Muscle of arm (tissue), 14 donors: ENCODE measurements at places on chromosomes 12 and 14.

DNA sequence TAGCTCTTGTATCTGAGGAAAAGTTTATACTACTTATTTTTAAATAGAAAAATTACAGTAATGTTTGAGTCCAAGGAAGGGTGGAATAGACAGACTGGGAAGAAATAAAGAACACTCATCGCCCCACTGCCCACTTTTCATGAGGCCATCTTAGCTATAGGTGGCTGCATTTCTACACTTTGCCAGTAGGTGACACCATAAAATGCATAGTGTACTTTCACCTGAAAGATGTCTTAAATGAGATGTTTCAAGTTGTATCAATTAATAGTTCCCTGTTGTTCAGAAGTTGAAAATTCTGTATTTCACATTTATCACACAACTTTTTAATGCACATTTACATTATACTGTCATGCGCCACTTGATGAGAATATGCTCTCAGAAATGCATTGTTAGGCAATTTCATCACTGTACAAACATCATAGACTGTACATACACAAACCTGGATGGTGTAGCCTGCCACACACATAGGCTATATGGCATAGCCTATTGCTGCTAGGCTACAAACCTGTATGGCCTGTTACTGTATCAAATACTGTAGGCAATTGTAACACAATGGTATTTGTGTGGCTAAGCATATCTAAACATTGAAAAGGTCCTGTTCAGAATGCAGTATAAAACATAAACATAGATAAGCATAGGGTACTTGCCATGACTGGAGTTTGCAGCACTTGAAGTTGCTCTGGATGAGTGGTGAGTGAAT is 27.6 kb downstream of the PMCH start:
- DNase-seq: peak; percentile 39

- no peak for DNase-seq
Measured at GRCh38 chr12:123813349-123813748, 51.2 kb downstream of the DNAH10 start.

DNA sequence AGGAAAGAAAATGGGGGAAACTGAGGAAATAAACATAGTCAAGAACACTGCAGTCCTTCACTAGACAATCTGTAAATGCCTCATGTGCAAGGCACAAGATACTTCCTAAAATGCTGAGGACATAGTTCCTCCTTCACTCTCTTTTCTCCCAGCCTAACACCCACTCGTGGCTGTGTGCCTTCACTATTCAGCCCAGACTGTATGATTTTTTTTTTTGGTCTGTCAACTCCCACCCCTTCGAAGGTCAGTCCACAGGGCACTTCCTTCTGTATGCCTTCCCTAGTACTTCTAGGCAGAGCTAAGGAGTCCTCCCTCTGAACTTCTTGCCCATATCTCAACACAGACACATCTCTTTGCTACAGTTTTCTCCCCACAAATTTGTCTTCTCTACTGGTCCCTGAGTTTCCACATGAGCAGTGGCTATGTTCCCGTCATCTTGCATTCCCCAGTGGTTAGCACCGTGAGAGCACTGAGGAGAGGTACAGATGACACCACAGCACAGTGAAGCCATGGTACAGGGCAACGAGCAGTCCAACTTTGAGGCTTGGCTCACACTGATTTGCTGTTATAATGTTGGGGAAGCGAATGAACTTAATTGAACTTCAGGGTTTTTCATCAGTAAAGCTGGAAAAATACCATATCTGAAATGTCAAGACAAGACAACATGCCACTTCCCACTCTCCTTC is 24.1 kb upstream of the SYCP3 start:
- no peak for DNase-seq

GRCh38 chr14:38089123-38089522 is 118.6 kb upstream of the SSTR1 start:
- no peak for DNase-seq

- no peak for DNase-seq
Measured at GRCh38 chr12:110134691-110135411, 10.7 kb downstream of the IFT81 start.

DNA sequence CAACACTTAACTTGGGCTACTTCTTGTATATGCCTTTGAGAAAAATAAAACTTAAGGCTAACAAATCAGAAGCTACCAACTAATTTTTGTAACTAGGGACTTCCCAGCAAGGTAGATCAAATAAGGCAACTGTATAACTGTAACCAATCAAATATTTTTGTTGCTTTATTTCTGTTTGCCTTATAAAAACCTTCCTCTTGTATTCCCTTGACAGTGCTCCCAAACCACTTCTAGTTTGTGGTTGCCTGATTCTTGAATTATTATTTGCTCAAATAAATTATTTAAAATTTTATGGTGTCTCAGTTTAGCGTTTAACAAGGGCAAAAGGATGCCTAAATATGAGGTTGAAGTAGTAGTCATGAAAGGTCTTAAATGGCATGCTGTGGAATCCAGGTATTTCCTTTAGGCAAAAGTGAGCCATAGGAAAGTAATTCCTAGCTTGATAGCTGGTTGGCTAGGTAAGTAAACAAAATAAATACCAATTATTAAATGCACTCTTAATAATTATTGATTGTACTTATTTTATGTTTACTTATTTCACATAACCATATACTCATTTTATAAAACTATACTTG is 632.6 kb downstream of the RPL10L start:
- DNase-seq: no peak

- DNase-seq: no peak
Measured at GRCh38 chr12:15662303-15662980, 126.7 kb downstream of the EPS8 start.

- DNase-seq: no peak
Measured at GRCh38 chr14:33871394-33871793, 79.5 kb downstream of the EGLN3 start.

DNA sequence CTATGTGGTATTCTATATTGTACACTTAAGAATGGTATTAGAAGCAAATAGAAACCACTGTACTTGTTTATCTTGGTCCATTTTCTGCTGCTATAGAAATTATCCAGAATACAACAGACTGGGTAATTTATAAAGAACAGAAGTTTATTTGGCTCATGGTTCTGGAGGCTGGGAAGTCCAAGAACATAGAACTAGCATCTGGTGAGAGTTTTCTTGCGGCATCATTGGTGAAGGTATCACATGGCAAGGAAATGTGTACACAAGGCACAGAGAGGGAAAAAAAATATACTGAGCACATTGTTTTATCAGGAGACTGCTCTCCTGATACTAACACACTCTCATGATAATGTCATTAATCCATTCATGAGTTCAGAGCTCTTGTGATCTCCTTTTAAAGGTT is 130.3 kb upstream of the STXBP6 start:
- no peak for DNase-seq

DNA sequence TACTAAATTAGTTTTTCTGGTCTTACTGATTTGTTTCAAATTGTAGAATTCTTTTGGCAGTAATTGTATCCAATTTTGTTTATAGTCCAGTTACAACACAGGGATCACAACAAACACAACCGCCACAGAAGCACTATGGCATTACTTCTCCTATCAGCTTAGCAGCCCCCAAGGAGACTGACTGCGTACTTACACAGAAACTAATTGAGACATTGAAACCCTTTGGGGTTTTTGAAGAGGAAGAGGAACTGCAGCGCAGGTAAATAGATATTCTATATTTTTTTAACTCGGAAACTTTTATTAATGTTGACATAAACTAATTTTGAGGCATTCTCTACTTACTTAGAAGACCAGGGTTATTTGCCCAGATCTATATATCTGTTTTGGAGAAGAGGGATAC is 17.8 kb downstream of the PAPOLA start:
- no peak for DNase-seq

DNA sequence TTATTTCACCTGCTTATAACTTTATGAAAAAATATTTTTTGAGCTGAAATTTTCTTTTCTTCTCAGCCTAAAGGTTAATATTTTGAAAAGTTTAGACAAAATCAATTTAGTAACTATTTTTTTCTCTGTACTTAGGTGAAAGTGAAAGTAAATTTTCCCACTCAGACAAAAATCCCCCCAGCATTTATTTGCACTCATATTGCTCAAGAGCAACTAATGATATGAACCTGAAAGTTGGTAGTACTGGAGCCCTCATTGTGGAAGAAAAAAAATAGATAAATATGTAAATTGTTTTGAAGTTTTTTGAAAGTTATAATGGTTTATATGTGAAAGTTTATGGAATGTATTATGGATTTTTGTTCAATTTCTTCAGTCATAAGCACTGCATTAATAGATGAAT is 1005.9 kb upstream of the ATXN7L3B start:
- no peak for DNase-seq

DNA sequence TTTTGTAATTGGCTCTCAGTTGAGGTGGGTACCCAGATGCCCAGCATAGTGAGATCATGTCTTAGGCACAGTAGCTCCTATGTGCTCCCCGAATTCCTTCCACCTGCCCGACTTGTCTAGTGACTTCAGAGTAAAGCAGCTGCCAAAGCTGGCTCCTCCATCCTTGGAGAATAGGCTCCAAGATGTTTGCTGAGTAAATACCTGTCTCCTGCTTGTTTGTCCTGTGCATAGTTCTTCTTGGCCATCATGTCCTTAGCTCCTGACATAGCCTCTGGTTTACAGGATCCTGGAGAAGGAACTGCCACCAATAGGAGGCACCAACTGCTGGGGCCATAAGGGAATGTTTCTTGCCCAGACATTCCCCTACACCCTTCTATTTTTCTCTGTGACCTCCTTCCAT is 52.6 kb upstream of the CISTR start:
- DNase-seq: no peak

GRCh38 chr14:76088326-76088725 is 63.4 kb upstream of the GPATCH2L start:
- DNase-seq: no peak

DNA sequence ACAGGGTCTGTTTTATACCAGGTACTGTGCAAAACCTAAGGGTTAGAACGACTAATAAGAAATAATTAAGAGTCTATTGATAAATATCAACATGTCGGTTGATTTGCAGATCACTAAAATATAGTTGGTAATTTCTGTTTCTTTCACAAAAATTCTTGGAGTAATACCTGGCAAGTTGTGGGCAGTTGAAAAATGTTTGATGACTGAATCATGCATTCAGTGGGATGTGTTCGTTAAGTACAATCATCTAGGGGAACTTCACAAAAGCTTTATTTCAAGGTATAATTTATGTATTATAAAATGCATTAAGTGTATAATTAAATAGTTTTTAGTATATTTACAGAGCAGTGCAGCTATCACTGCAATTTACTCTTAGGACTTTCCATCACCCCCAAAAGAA is 120.0 kb downstream of the KCNA5 start:
- DNase-seq: no peak
